NCI-H1694 (cell line): ENCODE measurements at places on chromosomes 11 and 22.

DNA sequence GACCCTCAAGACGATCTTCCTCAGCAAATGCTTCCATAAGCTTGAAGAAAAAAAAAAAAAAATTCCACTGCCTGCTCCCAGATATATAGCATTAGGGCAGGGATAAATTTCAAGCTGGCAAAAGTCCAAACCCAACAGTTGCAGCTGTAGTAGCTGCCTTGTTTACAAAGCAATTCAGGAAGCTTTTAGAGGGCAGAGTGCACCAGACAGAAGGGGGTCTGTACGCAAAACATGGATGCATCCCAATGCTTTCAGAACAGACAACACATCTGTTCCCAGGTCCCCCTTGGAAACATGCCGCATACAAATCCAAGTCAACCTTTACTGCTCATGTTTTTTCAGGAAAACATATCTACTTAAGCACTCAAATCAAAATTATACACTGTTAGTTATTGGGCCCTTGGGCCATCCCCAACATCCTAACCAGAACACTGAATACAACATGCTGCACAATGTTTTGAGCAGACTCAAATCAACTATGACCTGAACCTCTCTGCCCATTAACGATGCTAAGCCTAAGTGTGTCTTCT, 94.5 kb downstream of the CADM1 start:
- peak; percentile 71 for DNase-seq

DNA sequence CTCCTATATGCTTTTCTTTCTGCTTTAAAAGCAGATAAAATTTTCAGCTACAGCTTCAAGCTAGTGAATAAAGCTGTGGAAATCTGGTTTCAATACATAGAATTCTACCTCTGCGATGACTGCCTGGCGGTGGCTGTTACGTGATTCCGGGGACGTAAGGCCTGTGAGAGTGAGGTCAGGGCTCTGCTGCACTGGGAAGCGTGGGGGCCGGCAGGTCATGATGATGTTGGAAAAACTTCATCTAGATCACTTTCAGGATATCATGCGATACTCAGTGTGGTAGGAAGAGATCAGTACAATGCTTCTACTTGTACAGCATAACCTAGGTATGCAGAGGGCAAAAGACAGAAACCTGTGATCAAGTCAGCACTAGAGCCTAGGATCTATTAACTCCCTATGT, 546.8 kb upstream of the B3GAT1 start:
- no peak for DNase-seq

DNA sequence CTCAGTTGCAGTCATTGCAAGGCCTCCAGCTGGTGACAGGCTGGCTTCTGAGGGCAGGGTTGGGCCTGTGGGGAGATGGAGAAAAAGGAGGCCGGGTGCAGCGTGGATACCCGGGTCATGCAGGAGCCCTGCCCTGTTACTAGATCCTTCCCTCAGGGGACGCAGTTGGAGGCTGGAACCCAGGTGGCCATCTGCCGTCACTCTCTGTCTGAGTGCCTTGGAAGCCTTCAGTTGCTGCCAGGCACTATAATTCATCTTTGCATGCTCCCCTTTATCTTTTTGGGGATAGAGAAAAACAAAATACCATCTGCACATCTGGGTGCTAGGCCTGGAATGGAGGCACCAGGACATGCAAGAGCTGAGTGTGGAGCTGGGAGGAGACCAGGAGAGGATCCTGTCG, 82.7 kb downstream of the TP53I11 start:
- peak; percentile 69 for DNase-seq

DNA sequence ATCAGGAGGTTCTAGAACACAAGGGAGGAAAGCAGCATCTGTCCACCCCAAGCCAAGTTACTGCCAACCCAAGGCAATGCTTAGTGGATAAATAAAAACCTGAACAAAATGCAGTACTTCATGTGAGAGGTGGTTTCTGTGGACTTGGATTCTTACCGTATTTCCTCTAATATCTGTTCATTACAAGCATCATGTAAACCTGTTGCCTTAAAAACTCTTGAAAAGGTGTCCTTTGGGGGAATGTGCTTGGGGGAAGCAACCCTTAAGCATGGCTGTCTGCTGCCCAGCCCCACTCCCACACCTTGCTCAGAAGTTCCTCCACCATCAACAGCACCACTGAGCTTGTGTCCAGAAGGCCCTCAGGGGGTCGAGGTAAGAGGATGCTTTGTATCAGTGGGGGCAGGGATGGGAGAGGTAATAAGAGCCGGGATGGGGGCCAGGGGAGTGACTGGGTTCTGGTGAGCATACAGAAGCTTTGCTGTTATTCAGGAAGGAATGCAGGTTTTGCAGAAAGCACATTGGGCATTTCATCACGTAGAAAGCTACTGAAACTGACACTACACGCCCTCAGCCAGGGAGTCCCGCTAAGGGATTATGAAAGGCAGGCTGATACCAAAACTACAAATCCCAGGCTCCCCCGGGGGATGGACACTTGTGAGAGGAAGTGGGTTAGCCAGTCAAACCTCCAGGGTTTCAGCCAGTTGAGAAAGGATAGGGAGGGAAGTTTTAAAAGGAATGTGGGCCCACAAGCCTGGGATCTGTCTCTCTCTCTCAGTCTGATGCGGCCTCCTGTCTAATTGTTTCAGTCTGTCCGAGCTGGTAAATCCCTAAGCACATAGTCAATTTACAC, 52.0 kb downstream of the KCNJ1 start:
- DNase-seq, result no peak

GRCh38 chr11:72599325-72600117, 74.7 kb downstream of the PDE2A start:
- DNase-seq, result no peak

DNA sequence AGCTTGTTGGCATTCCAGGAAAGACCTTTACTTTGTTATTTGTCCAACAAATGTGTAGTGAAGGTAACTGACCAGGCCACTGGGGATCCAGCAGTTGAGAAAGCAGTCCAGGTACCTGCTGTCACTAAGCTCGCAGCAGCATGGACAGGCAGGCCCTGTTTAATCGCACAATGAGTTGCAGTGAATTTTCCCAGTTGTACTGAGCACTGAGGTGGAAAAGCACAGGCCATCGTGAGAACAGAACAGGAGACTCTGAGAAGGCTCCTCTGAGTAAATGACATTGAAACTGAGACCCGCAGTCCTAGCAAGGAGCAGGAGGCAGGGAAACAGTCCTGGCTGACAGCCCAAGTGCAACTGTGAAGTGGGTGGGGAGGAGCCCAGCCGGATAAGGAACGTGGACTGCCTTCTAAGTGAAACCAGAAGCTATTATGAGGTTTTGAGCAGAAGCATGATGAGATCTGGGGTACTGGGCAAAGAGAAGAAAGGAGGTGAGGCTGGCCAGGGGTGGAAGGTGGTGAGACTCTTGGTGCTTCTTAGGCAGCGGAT, 39.8 kb upstream of the CDON start:
- no peak for DNase-seq
